ENCODE measurements at places on chromosomes 3 and 15. TPM values are rescaled to one million over a fixed set of nuclear protein-coding genes. Genes with fewer than 3 reads are reported as not detected.

C3orf85 gene
- total RNA-seq = not detected

TGM4 gene
- total RNA-seq = 0.23 TPM

CFAP100 gene
- total RNA-seq = not detected

IGSF10 gene
- 0.32 TPM for total RNA-seq

CHRNA5 gene
- total RNA-seq = 29.3 TPM

CLDN11 gene
- 0.15 TPM for total RNA-seq

MRPS11 gene
- 111 TPM for total RNA-seq

MKRN2 gene
- total RNA-seq = 27.2 TPM

CTXN2 gene
- total RNA-seq = not detected

CDHR4 gene
- total RNA-seq = 0.12 TPM

DISP2 gene
- total RNA-seq = 1.1 TPM

SMCO1 gene
- total RNA-seq = not detected

LYZL4 gene
- not detected for total RNA-seq

TRPC1 gene
- total RNA-seq = 8.6 TPM

PXK gene
- total RNA-seq = 5.5 TPM

FRMD5 gene
- 2.1 TPM for total RNA-seq

RHCG gene
- 42.0 TPM for total RNA-seq

ADGRG7 gene
- not detected for total RNA-seq

HRG gene
- total RNA-seq = not detected
